ENCODE measurements at places on chromosomes 16 and 17.

- DNase-seq = no peak
Observed at GRCh38 chr17:32590974-32591373, 104.2 kb downstream of the CDK5R1 start.

DNA sequence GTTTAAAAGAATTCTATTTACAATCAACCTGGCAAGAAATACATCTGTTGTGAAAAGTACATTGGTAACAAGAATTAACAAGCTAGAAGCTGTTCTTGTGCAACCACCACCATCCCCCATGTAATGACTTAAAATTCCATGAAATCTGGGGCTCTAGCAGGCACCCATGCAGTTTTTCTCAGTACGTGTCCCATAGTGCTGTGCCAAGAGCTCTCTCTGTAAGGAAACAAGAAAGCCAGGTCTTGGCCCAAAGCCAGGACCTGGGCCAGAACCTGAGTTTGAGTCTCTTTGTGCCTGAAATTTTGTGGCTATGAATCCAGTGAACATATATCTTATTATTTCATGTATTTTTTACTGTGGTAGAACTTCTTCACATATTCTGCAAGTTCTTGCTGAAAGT is 46.6 kb downstream of the NUP93 start:
- no peak for DNase-seq

- no peak for DNase-seq
Observed at GRCh38 chr16:49414671-49415070, 41.1 kb downstream of the C16orf78 start.

GRCh38 chr16:75151798-75152197 is 3.5 kb downstream of the ZFP1 start:
- DNase-seq = no peak
